Activated CD4-positive, alpha-beta T cell treated with anti-CD3 and anti-CD28 coated beads for 48 hours (primary cell): ENCODE measurements at places on chromosomes 13 and 19.

GRCh38 chr19:16121967-16122366, 10.3 kb downstream of the RAB8A start:
- no peak for DNase-seq

DNA sequence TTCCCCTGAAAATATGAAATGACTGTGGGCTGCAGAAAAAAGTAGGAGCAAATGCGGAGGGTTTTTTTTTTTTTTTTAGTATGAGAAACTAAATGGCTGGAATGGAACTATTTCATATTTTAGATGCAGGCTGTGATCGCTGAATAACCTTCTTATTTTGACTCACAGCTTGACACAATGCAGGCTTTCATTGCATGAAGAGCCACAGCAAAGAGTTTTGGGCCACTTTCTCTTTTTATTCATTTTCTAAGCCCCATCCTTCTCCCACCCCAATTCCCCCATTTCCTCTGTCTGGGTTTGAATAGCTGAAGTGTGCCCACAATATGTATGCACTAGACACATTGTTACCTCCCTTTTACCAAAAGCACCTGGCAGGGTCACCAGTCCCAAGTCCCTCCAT, 125.9 kb downstream of the COG6 start:
- DNase-seq = no peak

DNA sequence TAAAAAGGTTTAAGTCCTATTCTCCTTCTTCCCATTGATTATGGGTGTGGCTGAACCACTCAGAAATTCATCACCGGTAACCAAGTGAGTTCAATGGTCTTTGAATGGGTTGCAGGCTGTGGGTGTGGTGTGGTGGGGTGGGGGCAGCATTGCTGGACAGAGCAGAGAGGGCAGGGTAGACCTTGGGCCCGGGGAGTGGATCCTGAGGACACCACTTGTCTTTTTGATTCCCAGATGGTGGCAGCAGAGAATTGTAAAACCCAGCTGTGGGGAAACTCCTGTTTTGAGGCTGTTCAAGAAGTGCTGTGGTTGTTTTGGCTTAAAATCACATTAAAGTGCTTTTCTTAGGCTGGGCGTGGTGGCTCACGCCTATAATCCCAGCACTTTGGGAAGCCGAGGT, 45.8 kb upstream of the RGCC start:
- no peak for DNase-seq

DNA sequence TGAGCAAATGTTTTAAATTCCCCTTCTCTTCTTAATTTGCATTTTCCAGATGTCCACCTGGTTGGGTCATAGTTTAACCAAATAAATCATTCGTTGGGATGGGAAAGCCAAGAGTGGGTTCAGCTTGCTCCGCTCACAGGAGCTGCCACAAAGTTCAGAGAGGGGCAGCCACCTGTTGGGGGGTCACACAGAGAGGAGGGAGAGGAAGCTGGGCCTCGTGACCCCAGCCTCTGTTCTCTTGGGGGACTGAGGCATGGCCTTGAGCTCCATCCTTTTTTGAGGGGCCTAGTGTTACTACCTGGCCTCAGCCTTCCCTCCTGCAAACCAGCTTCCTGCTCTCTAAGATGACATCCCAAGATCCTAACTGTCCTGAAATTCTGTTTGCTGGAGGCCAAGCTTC, 2.5 kb downstream of the MEF2B start:
- no peak for DNase-seq

DNA sequence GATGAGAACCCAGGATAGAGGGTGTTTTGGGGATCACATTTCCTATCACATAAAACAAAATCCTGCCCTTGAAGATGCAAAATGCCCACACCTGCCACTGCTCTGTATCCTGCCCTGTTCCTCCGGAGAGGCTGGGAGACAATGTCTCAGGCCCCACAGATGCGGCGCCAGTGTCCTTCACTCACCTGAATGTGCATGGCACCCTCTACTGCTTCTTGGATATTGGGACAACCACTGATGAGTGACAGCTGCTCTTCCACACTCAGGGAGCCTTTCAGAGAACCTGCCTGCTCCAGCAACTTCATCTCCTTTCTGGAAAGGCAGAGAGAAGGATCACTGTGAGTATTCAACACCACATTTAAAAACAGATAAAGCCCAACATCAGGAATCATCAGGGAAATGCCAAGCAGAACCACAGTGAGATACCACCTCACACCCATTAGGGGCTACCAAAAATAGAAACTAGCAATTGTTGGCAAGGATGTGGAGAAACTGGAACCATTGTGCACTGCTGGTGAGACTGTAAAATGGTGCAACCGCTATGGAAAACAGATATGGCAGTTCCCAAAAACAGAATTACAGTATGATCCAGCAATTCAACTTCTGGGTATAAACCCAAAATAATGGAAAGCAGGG, 36.4 kb downstream of the CRYL1 start:
- peak; percentile 68 for DNase-seq

- peak; percentile 58 for DNase-seq
Measured at GRCh38 chr19:54154603-54155345, 4.7 kb downstream of the LENG1 start.

DNA sequence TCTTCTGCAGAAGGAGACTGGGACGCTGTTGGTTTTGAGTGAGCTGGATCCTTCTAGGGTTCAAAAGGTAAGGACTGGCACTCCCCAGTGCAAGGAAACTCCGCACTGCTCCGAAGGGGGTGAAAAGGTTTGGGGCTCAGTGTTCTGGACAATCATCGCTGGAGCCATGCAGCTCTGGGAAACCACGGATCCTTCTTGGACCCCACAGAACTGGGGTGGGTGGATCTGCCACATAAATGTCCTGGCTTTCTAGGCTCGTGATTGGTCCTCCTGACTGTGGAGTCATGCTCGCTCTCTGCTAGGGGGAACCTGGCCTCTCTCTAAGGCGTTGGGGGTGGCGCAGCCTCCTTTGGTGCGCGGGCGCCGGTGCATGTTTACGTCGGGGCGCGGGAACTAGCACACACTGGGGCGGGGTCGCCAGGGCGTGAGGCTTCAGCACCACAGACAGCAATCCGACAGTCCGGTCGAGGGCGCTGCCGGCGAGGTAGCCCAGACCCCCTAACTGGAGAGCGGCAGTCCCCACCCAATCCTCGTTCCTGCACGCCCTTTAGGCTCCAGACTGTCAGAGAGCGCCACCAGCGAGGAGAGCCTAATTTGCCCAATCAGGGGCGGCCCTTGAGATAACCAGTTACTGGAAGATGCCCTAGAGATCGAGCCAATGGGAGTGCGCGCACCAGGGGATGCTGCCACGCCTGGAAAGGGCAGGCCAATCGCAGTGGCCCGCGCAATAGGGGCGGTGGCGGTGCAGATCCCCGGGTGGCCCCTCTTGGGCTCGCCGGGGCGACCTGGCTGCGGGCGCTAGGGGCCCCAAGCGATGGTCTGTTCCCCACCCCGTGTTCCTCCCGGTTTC, 913 bp upstream of the ELAVL3 start:
- peak; percentile 90 for DNase-seq

- DNase-seq = no peak
Measured at GRCh38 chr13:60260440-60260839, 96.7 kb upstream of the DIAPH3 start.

DNA sequence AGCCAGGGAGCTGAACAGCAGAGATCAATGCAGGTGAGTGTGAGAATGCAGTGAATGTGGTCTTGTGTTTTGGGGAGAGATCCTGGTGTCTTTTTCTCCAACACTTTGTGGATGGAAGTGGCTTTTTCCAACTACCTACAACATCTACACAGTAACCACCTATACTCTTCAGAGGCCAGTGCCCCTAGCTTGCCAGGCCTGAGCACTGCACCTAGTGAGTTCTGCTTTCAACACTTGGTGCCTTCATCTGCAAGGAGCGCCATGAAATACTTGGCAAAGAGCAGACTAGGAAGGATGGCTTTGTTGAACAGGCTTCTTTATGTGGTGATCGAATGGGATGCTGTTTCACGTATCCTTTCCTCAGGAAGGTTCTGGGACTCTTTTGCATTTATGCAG, 21.3 kb upstream of the HMGB1 start:
- DNase-seq = no peak

DNA sequence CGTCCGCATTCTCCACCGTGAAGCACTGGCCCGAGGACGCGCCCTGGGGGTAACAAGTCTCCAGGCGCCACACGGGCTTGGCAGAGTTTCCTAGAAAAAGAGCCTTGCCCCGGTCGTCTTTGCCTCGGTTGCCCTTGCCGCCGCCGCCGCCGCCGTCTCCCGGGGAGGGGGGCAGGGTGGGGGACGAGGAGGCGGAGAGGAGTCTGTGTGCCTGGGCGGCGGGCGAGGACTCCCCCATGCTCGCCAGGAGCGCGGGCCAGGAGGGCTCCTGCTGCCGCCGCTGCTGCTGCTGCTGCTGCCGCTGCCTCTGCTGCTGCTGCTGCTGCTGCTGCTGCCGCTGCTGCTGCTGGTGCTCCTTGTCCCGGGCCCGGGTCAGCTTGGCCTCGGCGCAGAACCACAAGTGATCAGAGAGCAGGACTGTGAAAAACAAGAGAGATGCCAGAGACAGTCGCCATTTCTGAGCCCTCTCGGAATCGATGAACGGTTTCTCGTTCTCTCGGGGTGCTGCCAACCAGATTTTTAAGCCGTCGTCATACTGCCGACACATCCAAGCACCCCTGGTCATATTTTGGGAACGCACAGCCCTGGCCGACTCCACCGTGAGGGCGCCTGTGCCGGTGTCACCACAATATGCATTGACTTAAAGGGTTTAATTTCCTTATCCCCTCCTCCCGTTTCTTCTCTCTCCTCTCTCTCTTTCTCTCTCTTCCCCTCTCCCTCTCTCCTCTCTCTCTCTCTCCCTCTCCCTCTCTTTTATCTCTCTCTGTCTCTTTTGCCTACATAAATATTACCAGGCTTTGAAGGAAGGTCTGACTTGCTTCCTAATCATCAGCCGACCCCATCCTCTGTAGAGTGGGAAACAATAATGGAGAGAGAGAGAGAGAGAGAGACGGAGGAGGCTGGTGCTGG, 349.1 kb downstream of the LIG4 start:
- DNase-seq = peak; percentile 3

DNA sequence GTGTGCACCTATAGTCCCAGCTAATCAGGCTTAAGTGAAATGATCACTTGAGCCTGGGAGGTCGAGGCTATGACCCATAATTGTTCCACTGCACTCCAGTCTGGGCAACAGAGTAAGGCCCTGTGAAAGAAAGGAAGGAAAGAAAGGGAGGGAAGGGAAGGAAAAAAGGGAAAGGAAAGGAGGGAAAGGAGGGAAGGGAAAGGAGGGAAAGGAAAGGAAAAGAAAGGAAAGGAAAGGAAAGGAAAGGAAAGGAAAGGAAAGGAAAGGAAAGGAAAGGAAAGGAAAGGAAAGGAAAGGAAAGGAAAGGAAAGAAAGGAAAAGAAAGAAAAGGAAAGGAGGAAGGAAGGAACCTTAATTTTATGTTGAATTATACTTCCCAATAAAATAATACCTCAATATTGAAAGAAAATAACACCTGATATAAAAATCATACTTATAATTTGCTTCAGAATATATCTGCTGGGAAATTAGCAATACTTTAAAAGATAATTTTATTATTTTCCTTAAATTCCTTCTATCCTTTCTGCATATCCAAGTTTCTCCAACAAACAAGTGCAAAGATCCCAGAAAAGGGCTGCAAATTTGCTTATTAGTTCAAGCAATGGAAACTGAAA, 177.3 kb downstream of the KLF12 start:
- DNase-seq = no peak

- DNase-seq = no peak
Measured at GRCh38 chr19:6514926-6515544, 12.9 kb upstream of the TUBB4A start.

GRCh38 chr13:77383097-77383496, 56.2 kb upstream of the MYCBP2 start:
- DNase-seq = no peak

DNA sequence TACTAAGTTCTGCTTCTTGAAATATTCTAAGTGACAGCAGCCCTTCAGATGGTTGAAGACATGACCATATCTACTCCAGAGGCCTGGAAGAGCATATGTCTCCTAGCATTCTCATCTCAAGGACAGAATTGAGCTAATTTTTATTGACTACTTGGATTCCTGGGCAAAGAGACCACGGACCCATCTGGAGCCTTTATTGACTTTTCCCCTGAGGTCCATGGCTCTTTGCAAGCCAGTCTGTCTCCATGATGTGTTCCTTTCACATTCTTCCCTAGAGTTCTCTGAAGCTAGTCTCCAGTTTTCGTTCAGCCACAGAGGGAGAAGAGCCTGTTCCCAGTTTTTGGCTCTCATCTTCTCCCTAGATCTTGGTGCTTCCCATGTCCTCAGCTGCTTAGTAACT, 202.7 kb downstream of the PCCA start:
- no peak for DNase-seq

DNA sequence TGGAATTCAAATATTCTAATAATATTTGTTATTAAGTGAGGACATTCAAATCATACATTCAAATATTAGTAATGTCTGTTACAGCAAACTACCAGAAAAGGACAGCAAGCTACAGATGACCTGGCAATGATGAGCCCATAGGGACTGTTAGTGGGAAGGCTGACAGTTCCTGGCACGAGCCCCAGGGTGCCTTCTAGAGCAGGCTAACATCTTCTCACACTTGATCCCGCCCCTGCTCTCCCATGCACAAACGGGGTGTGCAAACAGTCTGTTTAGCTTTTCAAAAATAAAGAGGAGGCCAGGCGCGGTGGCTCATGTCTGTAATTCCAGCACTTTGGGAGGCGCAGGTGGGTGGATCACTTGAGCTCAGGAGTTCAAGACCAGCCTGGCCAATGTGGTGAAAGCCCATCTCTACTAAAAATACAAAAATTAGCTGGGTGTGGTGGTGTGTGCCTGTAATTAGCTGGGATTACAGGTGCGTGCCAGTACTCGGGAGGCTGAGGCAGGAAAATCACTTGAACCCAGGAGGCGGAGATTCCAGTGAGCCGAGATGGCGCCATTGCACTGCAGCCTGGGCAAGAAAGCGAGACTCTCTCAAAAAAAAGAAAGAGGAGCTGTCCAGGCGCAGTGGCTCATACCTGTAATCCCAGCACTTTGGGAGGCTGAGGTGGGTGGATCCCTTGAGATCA, 9.6 kb upstream of the GARRE1 start:
- no peak for DNase-seq

DNA sequence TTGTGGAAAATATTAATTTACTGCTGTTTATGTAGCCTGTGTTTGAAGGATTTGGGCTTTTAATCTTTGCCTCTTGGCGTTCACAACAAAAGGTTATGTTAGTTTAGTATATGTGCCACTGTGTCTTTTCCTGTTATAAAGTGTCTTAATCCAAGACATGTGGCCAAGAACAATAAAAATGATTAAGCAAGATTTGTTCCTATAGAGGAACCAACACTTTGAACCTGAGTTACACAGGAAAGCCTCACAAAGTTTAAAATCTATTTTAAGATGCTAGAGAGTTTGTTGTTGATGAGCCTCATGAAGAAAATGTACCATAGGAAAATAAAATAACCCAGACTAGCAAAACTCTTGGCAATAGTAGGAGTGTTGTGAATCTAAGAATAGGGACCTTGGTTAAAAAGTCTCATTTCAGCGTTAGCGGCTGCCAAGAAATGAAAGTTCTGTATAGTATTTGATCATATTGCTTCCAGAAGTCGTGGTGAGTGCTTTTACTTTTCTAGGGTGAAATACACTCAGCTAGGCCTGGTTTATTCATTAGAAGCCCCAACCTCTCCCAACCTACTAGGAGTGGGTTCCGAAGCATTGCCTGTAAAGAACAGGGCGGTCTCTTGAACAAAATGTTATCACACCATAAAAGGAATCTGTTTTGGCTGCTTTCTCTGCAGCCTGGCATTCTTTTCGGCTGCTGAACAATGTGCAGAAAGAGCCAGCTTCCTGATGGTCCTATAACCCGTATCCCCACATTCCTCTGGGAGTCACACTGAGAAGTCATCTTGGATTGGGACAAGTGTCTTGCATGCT, 102.6 kb downstream of the LRCH1 start:
- DNase-seq = no peak

GRCh38 chr13:31801088-31801487, 61.8 kb downstream of the RXFP2 start:
- no peak for DNase-seq
